Hypothalamus (tissue), 51 donors: ENCODE measurements at places on chromosomes 5 and 9.

DNA sequence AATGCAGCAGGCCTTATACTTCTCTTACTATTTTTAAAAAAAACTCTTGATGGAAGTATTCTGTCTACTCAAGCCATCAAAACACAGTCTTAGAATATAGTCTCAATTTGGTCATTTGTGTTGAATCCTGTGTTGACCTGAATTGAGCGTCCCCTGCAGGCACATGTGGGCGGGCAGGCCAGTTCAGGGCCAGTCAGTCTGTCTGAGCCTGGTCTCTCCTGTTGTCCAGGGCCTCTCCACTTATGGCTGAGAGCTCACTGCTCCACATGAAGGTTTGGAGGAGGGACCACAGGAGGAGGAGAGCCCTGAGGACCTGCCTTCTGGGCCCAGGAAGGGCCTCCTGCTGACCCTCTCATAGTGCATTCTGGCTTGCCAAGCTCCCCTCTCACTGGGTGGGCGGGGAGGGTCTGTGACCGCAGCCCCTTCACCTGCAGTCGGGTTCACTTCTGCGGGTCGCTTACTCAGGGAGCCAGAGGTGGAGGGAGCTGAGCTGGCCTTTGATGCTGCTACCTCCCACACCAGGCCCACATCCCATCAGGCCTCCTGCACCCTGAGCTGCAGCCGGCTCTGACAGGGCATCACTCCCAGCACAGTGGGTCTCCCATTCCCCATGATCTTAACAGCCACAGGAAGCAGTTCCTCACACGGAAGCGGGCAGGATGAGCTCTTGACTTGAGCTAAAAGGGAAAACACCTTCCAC is 178.2 kb upstream of the S1PR3 start:
- no peak for DNase-seq

DNA sequence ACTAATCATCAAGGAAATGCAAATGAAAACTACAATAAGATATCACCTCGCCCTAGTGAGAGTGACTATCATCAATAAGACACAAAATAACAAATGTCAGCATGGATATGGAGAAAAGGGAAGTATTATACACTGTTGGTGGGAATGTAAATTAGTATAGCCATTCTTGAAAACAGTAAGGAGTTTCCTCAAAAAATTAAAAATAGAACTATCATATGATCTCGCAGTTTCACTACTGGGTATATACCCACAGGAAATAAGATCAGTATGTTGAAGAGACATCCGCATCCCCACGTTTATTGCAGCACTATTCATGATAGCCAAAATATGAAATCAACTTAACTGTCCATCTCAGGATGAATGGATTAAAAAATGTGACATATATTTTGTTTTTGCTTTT is 31.6 kb upstream of the STK32A start:
- DNase-seq = no peak

DNA sequence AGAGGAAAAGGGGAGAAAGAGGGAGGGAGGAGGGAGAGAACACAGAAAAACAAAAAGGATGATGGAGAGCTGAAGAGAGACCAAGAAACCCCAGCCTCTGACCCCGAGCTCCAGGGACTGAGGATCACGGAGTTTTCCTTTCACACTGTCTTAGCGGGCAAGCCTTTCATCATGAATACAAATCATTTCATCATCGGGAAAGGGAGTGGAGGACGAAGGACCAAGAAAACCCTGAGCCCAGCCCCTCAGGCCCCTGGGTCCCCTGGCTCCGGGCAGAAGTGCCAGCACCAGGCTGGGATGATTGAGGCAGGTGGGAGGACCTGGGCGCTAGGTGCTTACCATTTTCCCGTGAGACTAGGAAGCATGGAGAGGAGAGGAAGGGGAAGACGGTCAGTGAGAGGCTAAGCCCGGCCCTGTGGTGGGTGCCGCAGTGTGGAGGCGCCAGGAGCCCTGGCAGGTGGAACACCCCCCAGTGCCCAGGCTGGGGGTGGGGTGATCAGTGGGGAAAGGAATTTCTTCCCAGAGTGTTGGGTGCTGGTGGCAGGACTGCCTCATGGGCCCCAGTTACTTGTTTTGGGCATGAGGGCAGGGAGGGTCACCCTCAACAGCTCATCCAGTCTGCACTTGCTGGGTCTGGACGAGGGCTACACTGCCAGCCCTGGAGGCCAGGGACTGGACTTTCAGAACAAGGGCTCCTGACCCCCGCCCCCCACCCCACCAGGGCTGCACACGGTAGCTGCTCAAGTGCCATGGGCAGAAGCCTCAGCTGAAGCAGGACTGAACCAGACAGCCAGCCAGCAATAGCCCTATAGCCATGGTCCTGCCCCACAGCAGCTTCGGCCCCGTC is 49.0 kb upstream of the SARDH start:
- DNase-seq = no peak

- DNase-seq = no peak
These were observed 202.1 kb downstream of the ADAMTS6 start for GRCh38 chr5:65279603-65280002.

DNA sequence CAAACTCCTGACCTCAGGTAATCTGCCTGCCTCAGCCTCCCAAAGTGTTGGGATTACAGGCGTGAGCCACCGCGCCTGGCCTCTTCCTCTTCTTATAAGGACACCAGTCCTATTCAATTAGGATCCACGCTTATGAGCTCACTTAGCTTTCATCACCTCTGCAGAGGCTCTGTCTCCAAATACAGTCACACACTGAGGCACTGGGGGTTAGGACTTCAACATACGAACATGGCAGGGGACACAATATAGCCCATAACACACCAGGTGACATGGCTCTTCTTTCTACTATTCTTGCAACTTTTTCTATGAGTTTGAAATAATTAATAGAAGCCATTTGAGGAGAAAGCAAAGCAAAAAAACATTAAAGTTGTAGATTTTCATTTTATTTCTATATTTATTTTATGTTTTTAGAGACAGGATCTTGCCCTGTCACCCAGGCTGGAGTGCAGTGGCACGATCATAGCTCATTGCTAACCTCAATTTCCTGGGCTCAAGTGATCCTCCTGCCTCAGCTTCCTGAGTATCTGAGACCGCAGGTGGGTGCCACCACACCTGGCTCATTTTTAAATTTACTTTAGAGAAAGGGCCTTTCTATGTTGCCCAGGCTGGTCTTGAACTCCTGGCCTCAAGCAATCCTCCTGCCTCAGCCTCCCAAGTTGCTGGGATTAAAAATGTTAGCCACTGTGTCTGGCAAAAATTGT is 6.0 kb upstream of the PRRT1B start:
- no peak for DNase-seq

GRCh38 chr9:14326264-14326826 is 12.4 kb upstream of the NFIB start:
- no peak for DNase-seq

DNA sequence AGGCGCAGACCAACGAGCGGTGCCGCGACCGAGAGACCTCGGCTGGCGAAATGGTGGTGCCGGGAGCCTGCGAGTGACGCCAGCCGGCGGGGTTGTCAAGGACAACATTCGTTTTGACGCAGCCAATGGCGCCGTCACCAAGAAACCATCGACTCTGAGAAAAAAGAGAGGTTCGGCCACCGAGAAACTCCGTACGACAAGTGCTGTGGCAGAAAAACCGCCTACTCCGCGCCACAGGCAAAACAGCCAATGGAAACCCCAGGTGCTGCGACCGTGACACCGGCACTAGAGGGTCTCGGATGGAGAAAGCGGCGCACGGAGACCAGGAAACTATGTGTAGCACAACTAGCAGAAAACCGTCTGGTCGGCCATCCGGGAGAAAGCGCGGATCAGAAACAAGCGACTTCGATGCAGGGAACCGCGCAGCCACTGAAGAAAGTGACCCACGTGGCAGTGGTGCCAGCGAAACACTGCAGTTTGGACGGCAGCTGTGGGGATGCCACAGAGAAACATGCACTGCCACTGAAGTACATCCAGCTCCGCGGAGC is 88.8 kb downstream of the ANXA2R start:
- no peak for DNase-seq

GRCh38 chr5:17438027-17438426 is 60.0 kb upstream of the TAF11L2 start:
- no peak for DNase-seq
